ENCODE measurements at places on chromosomes 4 and X.

GRCh38 chrX:96833333-96833732 is 50.4 kb upstream of the RPA4 start:
- DNase-seq: no peak

- peak; percentile 9 for DNase-seq
These were observed 70.3 kb downstream of the PPEF2 start for GRCh38 chr4:75831856-75832405.

DNA sequence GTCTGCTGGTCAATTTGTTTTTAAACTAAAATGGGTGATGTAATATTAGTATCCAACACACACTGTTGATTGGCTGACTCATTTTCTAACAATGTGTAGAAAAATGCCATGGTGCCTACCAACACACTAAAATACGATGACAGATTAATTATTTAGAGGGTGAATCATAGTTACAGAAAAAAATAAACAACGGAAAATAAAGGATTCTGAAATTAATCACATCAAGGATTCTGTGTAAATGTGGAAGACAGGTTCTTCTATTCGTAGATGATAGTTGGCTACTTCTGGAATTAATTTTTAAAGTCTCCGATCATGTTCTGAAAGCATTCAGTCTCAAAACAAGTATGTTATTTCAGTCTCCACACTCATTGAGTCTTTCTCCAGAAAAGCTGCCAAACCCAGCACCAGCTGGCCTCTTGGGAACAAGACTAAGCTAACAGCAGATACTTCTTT is 8.2 kb upstream of the IQCM start:
- no peak for DNase-seq

- DNase-seq: no peak
These were observed 43.2 kb downstream of the SCFD2 start for GRCh38 chr4:53322696-53323095.

GRCh38 chrX:45758319-45758718 is 557.6 kb upstream of the DIPK2B start:
- no peak for DNase-seq
